ENCODE measurements at places on chromosomes 11 and 22.

DNA sequence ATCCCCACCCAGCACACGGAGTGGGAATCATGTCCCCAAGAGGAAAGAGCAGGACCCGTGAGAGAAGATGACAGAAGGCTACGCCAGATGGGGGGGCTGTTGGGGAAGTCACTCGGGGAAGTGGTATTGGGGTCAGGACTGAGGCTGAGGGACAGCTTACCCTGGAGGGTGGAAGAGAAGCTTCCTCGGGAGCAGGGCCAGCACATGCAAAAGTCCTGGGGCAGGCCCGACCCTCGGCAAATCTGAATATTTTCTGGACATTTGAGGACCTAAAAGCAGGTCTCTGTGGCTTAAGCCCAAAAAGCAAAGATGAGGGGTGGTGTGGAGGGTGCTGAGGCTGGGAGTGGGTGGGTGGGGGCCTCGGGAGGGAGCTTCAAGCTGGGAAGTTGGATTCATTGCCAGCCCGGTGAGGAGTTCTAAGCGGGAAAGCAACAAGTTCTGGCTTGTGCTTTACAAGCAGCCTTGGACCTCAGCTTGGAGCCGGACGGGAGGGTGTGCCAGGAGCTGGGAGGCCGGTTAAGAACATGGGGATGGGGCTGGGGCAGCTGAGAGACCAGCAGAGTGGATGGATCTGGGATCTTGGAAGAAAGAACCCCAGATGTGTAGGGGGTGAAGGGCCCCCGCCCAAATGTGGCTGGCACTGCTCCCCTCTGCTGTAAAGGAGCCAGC lies 34.9 kb downstream of the GRAMD4 start:
- no peak for DNase-seq

DNA sequence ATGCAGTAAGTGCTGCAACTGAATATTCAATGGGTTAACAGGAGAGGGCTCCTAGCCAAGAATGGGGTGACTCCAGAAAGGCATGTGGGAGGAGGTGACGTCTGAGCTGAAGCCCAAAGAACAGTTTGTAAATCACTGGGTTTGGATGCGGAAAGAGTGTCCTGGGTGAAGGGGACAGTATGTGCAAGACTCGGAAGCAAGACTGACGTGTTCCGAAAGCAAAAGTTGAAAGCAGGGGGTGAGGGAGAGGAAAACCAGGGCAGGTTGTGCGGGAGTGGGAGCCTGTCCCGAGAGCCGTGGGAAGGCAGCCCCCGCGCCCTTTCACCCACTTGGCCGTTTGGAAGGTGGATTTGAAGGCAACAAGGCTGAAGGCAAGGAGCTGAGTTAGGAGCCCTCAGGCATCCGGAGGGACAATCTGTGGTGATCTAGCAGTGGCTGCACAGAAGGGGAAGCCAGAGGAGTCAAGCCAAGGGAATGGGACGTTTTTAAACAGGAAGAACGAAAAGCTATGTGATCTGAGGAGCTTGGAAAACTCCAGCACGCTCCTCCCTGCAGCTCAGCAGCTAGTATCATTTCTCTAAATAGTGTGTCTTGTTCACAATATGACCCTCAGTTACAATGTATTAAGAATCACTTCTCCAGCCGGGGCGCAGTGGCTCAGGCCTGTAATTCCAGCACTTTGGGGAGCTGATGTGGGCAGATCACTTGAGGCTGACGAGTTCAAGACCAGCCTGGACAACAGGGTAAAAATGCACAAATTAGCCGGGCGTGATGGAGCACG lies 7.7 kb downstream of the SLC25A18 start:
- DNase-seq, result no peak

DNA sequence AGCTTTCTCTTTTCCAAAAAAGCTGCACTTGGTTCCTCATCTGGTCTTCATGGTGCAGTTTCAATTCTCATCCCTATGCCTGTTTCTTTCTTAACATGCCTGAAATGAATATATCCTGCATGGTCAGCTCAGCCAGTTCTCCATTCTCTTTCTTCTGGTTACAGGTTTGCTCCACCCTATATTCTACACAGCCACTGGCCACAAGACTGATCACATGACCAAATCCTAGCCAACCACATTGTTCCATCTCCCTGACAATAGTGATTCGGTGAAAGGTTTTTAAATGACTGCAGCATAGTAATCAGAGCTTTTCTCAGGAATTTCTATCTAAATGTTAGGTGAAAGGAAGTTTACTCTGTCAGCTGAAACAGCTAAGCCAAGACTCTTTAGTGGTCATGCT lies 891.4 kb downstream of the METTL15 start:
- DNase-seq, result no peak

DNA sequence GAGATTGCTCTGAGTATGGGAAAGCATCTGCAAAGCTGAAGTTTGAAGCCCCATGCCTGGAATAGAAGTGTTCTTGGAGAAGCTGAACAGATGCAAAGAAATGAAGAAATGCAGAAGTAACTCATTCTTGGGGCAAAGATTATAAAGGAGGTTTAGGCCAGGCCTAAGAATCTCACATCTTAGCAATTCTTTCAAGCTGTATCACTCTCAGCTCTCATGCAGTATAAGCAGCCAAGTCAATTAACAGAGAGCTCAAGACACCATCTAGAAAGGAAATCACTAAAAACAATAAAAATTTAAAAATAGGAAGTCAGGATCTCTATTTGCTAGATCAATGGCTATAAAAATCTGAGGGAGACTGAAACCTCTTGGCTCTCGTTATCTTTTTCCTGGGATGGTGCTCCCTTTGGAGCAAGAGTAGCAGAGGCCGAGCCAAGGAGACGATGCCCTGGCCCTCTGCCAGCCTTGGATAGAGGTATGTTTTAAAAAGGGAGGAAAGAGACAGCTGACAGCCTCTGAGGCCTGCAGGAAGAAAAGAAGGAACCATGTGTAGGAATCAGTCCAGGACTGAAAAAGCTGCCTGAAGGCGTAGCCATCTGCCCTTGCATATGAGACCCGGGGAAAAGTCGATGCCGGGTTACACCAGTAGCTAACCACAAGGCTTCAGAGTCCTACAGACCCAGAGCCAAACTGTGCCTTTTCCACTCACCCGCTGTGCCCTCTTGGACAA lies 229.8 kb downstream of the BLID start:
- DNase-seq, result peak; percentile 45

DNA sequence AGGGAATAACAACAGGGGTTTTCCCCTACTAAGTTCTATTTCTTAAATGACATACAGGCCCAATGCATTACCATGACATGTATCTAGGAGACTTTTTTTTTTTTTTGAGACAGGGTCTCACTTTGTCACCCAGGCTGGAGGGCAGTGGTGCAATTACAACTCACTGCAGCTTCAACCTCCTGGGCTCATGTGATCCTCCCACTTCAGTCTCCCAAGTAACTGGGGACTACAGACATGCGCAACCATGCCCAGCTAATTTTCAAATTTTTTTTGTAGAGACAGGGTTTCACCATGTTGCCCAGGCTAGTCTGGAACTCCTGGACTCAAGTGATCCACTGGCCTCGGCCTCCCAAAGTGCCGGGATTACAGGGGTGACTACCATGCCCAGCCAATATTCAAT lies 7.5 kb downstream of the CPSF7 start:
- no peak for DNase-seq

- DNase-seq, result no peak
Measured at GRCh38 chr11:62770778-62771143, 435 bp upstream of the TAF6L start.

DNA sequence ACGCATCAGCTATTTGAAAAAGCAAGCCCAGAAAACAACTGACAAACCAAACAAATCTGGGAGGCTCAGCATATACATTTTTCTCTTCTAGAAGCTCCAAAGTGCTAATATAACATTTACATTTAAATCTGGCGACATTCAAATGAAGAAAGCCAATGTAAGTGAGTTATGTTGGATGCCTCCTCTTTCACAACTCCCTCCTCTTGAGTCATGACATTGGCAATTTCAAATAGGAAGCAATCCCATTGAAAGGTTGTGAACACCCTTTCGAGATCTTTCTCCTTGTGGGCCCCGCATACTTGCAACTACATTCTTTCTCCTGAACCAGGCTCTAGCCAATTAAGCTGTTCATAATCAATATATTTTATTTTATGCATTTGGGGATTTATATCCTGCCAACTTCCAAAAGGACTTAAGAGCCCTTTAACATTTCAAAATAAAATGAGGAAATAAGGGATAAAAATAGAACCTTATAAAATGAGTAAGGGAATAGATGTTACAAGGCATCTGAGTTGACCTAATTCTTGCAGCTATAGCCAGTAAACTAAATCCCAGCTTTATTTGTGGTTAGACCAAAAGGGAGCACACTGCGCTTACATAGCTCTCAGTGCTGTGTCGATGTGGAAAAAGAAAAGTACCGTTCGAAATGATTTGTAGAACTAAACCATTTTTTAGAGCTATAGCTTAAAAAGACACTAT lies 129.5 kb upstream of the SESN3 start:
- DNase-seq, result no peak

GRCh38 chr11:38060920-38061319 lies 1462.9 kb upstream of the RAG2 start:
- no peak for DNase-seq

GRCh38 chr22:27510024-27510423 lies 291.5 kb downstream of the MN1 start:
- no peak for DNase-seq

GRCh38 chr11:77038029-77038824 lies 4.0 kb downstream of the B3GNT6 start:
- no peak for DNase-seq

DNA sequence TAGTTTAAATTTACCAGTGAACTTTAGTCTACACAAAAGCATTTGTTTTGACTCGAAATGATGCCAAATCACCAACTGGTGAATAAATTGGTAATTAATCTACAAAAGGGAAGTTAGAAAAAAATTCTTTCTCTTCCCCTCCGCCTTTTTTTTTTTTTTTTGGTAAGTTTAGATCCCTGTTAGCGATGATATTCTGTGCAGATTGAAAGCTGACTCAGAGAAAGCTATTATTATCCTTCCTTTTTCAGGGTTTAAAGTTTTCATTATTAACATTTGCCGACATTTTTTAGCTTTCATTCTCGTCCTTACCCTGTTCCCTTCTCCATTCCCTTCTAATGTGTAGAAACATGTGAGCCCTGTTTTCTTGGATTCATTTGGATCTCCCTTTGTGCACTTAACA lies 16.8 kb upstream of the NUP160 start:
- no peak for DNase-seq

DNA sequence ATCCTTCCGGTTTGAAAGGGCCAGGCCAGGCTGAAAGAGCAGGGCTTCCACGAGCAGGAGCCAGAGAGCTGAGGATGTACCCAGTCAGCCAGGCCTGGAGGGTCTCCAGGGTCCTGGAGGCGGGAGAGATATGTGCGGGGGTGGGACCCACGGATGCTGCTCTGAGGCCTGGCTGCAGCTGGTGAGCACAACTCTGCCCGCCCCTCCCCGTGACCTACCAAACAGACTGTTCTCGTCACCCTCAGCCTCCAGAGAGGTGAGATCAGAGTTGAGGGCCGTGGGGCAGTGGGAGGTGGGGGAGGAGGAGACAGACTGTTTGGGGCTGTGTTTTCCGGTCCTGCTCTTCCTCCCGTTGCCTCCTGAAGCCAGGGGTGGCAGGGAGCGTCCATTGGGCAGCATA lies 42.2 kb downstream of the TRIOBP start:
- DNase-seq, result no peak

GRCh38 chr22:21972293-21972779 lies 10.3 kb downstream of the TOP3B start:
- no peak for DNase-seq

DNA sequence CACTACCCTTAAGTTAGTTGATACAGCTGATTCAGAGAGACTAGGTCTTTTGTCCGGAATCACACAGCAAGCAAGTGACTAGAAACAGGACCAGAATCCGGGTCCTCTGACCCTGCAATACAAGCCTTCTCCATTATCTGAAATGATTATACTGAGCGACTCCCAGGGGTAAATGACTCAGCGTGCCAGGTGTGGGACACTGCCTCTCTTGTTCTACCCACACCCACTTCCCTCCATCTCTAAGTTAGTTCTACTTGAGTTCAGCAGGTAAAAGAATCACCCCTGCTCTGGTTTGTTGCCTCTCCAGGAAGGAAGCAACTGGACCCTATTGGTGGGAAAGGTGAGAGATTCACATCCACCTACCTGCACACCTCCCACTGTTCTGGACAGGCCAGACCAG lies 156.9 kb downstream of the DBX1 start:
- DNase-seq, result no peak

- DNase-seq, result no peak
Measured at GRCh38 chr11:64583296-64584262, 7.4 kb upstream of the SLC22A12 start.

GRCh38 chr11:8717544-8717875 lies 34.9 kb downstream of the RPL27A start:
- no peak for DNase-seq

- no peak for DNase-seq
Measured at GRCh38 chr11:13141731-13142709, 132.9 kb downstream of the RASSF10 start.

DNA sequence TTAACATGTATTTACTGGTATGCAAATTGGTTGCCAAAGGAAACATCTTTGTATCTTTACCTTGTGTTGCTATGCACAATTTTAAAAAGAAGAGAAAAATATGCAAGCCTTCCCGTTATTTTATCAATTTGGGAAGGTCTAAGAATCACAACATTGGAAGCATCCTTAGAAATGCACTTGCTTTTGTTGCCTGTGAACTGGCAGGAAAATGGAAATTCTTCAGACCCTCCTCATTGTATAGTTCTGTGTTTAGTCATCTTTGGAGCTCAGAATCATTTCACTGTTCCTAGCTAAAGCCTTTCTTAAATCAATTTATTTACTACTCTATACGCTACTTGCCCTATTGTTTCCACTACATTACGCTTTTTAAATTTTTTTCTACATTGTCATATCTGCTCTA lies 574.5 kb downstream of the DLG2 start:
- DNase-seq, result no peak

- no peak for DNase-seq
Measured at GRCh38 chr11:120249279-120250262, 9.6 kb downstream of the POU2F3 start.

GRCh38 chr11:118010738-118011461 lies 24.7 kb downstream of the IL10RA start:
- DNase-seq, result no peak
